ENCODE measurements at places on chromosomes 4 and X.

DNA sequence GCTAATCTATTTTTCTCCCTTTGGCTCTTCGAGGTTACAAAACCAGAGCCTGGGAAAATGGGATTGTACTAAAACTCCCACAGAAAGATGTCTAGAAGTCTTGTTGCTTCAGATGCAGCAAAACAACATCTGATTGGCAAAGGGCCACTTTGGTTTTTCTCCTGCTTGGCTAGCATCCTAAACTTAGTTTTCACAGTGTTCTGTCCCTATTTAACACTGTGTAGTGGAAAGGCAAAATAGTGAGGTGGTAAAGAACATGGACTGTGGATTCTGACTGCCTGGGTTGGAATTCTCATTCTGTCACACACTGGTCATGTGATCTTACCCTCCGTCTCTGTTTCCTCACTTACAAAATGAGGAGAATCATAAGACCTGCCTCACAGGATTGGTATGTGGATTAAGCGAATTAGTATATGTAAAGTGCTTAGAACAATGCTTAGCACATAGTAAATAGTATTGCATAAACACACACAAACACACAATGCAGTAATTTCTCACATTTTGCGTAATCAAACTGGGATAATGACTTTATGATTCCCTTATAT lies 23.5 kb downstream of the TIGD2 start:
- no peak for DNase-seq

DNA sequence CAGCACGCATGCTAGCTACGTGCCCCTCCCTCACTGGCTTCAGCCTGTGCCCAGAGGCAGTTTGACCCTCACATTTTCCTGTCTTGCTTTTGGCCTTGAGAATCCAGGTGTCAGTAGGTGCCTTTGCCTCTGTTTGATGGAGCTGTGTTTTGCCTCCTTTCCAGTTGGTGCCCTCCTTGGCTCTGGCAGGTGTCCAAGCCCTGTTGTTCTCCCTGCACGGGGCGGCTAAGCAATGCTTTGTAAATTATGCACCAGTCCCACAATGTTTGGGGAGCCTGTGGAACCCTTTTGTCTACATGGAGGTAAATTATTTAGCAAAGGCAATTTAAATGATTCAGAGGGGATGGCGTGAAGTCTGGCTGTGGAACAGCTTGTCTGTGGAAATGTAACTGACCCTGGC lies 202.9 kb upstream of the BOD1L1 start:
- DNase-seq: no peak

DNA sequence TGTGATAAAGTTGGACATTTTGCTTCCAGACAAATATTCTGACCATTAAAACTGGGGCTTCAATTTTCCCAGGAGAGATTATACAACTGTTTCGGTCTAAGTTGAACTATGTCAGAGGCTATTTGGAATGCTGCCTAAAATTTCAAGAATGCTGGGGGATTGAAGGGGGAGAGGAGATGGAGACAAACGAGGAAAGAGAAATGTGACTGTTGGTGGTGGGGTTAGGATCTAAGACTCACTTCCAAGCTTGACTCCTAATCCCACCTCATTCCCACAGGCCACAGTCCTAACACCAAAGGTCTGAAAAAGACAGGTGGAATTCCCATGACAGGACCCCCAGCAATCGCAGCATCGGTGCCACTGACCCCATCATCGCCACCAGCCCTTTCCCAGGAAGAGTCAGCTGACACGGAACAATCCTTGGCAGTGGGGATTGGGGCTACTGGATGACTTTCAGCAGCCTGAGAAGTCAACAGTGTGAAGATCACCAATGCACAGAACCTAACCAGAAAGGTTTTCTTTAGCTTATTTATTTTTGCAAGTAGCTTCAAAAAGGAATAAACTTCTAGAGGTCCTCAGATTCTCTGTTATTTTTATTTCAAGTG lies 74.0 kb upstream of the PRSS48 start:
- peak; percentile 38 for DNase-seq

GRCh38 chrX:43176686-43177085 lies 398.7 kb upstream of the PPP1R2C start:
- no peak for DNase-seq

GRCh38 chr4:78652282-78652876 lies 100.8 kb downstream of the ANXA3 start:
- no peak for DNase-seq

DNA sequence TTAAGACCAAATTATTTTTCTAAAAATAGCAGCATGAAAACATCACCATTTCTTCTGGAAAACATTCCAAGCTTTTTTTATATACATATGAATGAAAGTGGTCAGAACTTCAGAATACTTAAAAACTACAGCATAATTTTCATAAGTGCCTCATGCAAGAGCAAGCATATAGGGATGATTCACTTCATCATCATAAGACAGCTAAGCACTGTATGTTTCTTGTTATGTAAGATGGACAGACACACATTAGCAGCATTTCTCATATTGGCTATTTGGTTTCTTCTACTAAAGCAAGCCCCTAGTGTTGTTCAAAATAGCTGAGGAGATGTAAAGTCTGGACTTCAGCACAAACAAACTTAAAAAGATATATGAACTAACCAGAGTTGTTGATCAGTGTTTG lies 213.1 kb upstream of the NOCT start:
- no peak for DNase-seq

GRCh38 chr4:65805936-65806335 lies 135.6 kb upstream of the EPHA5 start:
- no peak for DNase-seq

GRCh38 chr4:82886147-82886942 lies 4.6 kb downstream of the SEC31A start:
- DNase-seq: no peak

DNA sequence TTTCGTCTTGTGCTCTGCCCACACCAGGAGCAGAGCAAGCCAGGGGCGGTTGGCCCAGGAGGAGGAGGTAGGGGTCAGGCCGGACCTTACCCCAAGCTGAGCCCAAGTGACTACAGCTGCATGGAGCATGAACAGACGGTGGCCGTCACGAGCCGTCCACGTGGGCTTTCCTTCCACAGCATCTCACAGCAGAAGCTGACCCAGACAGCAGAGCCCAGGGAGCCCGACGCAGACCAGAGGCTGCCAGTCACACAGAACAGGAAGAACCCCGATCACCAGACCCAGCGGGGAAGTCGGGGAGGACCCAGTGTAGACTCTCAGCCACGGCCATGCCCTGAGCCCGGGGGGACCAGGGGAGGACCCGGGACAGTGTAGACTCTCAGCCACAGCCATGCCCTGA lies 58.0 kb downstream of the FAM53A start:
- DNase-seq: no peak

DNA sequence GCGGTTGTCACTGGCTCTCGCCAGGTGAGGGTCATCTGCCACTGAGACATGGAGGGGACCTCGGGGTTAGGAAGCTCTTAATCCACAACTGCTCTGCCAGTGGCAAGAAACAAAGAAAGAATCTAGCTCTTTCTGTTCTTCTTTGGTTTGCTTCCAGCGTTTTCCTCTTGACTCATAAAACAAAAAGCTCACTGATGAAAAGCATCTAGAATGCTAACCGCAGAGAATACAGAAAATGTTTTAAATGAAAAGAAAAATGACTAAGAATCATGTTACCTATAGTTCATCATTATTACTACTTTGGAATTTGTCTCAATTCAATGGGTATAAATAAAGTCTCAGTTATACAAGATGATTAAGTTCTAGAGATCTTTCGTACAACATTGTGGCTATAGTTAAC lies 274.8 kb upstream of the TENM3 start:
- peak; percentile 78 for DNase-seq

GRCh38 chr4:98930311-98930865 lies 1.5 kb upstream of the EIF4E start:
- DNase-seq: no peak

DNA sequence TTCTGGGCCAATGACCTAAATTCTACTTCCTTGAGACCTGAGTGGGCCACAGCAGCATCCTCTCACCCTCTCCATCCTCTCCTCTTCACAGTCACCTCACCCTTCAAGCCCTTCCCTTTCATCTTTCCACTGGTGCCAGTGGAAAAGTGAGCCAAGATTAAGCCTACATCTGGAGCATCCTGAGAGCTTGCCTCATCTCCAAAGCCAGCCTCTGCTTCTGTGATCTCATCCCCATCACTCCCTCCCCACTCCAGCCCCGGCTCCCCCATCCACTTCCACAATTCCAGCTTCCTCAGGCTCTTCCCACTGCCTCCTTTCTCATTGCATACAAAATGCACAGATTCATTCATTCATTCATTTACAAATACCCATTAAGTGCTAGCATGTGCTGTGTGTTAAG lies 10.1 kb upstream of the RASL11B start:
- no peak for DNase-seq

- DNase-seq: peak; percentile 2
Measured at GRCh38 chr4:21470535-21470934, 478.0 kb downstream of the KCNIP4 start.

DNA sequence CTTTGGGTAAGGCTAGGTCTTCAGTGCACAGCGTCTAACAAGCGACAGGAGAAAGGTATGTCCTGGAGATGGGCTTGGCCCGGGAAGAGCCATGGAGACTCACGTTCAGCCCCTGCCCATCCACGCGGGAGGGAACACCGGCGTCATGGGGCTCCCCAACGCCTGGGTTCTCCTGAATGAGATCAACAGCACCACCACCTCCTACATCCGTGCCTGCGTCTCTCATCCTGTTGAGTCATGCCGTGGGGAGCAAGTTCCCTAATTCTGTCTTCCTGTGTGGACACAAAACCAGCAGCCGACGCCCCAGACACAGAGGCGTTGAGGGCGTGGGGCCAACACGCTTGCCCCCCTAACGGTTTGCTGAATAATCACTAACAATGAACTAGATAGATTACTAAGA lies 20.1 kb upstream of the IL3RA start:
- DNase-seq: no peak

DNA sequence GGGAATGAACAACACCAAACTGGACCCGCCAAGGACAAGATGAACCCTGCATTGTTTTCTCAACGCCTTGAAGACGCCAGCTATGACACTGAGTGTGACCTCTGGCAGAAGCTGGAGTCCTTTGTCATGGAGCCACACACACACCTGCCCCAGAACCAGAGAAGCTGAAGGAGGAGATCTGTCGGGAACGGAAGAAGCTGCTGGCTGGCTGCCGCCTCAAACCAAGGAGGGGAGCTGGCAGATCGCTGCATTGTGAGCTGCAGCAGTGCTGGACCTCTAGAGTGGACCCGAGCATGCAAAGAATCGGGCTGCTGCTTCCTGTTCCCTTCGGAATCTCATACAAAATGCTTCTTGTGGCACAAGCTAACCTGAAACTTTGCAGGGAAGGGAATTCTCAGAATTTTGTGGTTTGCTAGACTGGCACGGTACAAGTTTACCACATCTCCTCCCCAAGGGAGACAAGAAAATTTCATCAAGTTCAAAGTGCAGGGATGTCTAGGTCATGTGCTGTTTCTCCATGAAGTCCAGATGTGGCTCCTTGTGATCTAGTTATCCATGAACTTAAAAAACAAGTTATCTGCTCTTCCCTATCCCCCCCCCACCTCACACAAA lies 23.4 kb upstream of the GLRB start:
- no peak for DNase-seq

DNA sequence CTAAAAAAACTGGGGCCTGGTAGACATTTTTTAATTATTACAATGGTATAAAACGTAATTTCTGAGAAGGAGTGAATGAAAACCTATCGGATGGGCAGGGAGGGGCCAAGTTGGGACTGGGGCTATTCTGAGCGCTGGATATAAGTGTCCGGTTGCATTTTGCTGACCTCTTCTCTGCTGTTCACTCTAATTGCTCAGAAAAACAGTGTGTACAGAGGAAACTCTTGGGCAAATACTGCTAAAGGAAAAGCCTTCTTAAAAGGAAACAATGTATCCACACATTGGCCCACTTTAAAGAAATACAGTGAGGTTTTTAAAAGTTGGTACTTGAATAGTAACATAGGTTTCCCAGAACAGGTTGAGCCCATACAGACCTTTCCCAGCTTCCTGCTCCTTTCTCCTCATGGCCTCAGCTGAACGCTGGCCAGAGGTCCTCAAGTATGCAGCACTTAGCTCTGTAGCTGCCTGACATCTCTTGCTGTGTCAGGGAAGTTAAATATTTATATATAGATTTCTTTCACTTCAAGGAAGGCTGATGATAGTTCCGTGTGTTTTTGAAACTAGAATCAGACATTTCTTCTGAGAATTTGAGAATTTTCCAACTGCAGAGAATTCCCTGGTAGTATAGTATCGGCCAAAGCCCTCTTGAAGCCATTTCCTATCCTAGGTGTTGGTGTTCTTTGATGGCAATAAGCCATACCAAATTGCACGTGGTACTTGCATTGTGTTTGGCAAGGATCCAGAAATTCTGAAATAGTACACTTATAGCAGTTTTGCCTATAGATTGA lies 97.1 kb upstream of the SLC4A4 start:
- no peak for DNase-seq

DNA sequence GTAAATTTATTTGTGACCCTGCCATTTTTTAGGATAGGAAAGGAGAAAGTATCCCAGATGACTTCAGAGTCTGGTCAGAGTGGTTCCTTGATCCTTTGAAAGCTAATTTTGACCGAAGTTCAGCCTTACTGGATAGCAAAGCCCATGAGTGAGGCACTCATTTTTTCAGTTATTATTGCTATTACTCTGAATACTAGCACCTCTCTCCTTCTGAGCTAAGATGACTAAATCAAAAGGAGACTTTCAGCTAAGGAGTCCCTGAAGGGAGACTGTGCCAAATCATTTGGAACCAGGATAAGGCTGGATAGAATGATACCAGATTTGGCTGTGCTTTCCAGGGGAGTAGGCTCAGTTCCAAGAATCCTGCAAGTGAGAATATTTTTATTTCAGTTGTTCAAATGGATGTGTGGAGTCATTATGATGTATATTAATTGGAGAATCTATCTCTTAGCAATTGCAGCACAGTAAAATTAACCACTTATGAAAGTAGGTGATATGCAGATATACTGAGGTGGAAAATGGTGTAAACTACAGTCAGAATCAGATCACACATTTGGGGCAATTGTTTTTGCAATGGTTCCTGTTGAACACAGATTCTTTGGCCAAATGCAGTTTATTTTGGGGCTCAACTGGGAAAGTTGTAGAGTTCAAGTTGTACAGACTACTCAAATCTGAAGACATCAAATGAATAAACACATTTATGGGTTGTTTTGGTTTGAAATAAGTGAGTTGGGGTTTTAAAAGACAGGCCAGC lies 1.2 kb downstream of the P2RY10 start:
- no peak for DNase-seq

DNA sequence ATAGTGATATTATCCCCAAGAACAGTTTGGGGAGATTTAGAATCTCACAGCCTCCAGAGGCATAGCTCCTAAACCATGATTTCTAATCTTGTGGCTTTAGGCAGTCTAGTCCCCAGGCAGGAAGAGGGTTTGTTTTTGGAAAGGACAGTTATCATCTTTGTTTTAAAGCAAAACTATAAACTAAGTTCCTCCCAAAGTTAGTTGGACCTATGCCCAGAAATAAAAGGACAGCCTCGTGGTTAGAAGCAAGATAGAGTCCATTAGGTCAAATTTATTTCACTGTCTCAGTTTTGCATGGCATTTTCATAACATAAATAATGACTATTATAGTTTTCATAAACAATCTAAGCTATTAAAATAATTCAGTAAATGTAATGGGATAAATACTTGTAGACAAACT lies 120.5 kb downstream of the MAGEC2 start:
- DNase-seq: no peak

GRCh38 chr4:156788782-156789181 lies 182.8 kb downstream of the PDGFC start:
- DNase-seq: no peak

- DNase-seq: peak; percentile 17
Measured at GRCh38 chr4:102263024-102263787, 82.1 kb downstream of the SLC39A8 start.
